ENCODE measurements at places on chromosomes 7 and 10. TPM values are rescaled to one million over a fixed set of nuclear protein-coding genes. Genes with fewer than 3 reads are reported as not detected.

GRCh38 chr7:24733414-24734060 lies 23.7 kb downstream of the GSDME start:
- no peak for DNase-seq

DNA sequence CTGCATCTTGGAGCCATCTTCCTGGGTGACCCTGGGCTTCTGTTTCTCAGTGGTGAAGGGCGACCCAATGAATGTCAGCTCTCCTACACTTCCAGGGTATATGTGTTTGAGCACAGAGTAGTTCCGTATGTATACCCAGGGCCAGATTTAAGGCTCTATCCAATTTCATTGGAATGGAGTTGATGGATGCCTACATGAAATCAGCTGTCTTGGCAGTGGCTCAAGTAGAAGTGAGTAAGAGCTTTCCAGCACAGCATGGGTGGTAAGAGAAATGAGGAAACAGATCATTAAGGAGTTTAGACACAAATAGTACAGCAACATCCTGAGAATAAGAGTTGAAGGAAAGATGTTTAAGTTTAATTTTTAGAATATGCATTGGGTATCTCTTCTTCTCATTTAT lies 433.0 kb downstream of the PAXIP1 start:
- DNase-seq: no peak

- DNase-seq: no peak
Observed at GRCh38 chr7:100824499-100825214, 2.7 kb downstream of the EPHB4 start.

The HMX3 gene
- polyA plus RNA-seq: not detected

The VIPR2 gene
- polyA plus RNA-seq: 2.5 TPM

The C7orf33 gene
- not detected for polyA plus RNA-seq
